ENCODE measurements at places on chromosomes 3 and 15. TPM values are rescaled to one million over a fixed set of nuclear protein-coding genes. Genes with fewer than 3 reads are reported as not detected.

The UBAP1L gene
- 4.6 TPM for polyA plus RNA-seq

The THSD4 gene
- 18.6 TPM for polyA plus RNA-seq

The OR5AC2 gene
- polyA plus RNA-seq = not detected

The SLCO2A1 gene
- polyA plus RNA-seq = 1.6 TPM

The GOLGA8J gene
- polyA plus RNA-seq = 0.48 TPM

The CCDC191 gene
- 5.1 TPM for polyA plus RNA-seq

The ISLR2 gene
- polyA plus RNA-seq = 2.9 TPM

The AP3B2 gene
- 0.53 TPM for polyA plus RNA-seq

- no peak overlapping the region for H3K27ac ChIP-seq
- no peaks in the 10 kb centered on the region for H3K4me1 ChIP-seq
- no peaks in the 10 kb centered on the region for H3K27me3 ChIP-seq
- DNase-seq = no peak
- no peak overlapping the region for H3K4me3 ChIP-seq
Observed at GRCh38 chr3:167972502-167972901, 123.2 kb downstream of the GOLIM4 start.

DNA sequence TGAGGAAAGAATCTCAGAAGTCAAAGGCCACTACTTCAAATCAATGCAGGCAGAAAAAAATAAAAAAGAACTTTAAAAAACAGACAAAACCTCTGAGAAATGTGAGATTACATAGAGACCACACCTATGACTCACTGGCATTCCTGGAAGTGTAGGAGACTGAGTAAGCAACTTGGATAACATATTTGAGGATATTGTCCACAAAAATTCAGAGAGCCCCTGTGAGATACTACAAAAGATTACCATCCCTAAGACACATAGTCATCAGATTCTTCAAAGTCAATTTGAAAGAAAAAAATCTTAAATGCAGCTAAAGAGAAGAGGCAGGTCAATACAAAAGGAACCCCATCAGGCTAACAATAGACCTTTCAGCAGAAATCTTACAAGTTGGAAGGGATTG, 887.3 kb downstream of the NTRK3 start:
- no peaks in the 10 kb centered on the region for H3K36me3 ChIP-seq
- DNase-seq = no peak
- no peaks in the 10 kb centered on the region for H3K4me1 ChIP-seq
- H3K27ac ChIP-seq = no peak overlapping the region

GRCh38 chr3:114569186-114569585, 275.4 kb downstream of the TIGIT start:
- no peak for DNase-seq
- H3K27ac ChIP-seq = no peak overlapping the region
- no peaks in the 10 kb centered on the region for H3K36me3 ChIP-seq
- no peaks in the 10 kb centered on the region for H3K4me1 ChIP-seq

- H3K4me1 ChIP-seq = peaks cover 9% of the 10 kb centered on the region
- H3K36me3 ChIP-seq = no peaks in the 10 kb centered on the region
- H3K4me3 ChIP-seq = no peak overlapping the region
- H3K27me3 ChIP-seq = no peaks in the 10 kb centered on the region
- DNase-seq = peak; percentile 95
Observed at GRCh38 chr3:100040451-100041225, 73.7 kb downstream of the FILIP1L start.

DNA sequence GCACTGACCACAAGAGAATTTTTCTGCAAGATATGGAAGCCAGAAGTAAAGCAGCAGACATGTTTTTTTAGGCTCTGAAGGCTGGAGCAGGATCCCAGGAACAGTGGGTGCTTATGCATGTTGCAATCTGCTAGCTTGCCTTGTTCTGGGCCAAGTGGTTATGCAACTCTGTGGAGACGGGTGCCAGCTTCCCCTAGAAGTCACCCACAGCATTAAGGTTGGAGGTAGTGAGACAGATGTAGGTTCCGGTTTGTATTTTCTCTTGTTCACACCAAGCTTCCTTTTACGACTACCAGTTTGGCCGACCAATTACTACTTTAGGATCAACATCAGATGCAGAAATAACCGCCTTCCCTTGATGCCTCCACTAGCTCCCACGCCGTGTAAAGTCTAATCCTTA, 11.1 kb downstream of the DPH3 start:
- H3K4me3 ChIP-seq = no peak overlapping the region
- DNase-seq = peak; percentile 32
- H3K27me3 ChIP-seq = no peaks in the 10 kb centered on the region
- H3K4me1 ChIP-seq = peaks cover 2% of the 10 kb centered on the region

DNA sequence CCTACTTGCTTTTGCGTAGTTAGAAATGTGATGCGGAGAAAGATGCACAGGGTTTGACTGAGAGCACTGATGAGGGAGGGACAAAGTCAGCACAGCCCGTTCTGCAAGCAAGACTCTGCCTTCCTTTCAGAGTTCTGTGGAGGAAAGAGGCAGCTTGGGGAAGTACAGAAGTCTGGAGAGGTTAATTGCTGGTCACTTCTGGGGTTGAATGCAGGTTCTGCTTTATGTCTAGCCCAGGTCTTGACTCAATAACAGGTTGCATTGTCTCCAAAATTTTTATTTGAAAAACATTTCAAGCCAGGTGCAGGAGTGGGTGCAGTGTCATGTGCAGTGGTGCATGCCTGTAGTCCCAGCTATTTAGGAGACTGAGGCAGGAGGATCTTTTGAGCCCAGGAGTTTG, 461.7 kb downstream of the NR2F2 start:
- no peaks in the 10 kb centered on the region for H3K4me1 ChIP-seq
- H3K36me3 ChIP-seq = no peaks in the 10 kb centered on the region
- H3K27ac ChIP-seq = no peak overlapping the region

DNA sequence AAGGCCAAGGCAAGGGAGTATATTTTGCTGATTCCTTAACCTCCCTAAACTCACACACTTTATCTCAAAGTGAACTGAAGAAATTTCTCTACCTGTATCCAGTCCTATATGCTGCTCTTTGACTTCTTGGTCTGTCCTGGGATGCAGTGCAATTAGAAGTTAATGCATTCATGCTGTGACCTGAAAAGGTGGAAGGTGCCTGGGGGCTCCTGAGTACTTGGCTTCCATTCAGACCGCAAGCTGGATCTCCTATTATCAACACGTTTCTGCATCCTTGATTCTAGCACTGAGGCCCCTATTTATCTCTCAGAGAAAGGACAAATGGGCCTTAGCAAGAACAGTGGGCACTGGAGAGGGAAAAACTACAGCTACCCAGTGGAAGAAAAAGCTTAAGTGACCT, 17.7 kb upstream of the CADPS start:
- H3K4me1 ChIP-seq = no peaks in the 10 kb centered on the region
- no peaks in the 10 kb centered on the region for H3K27me3 ChIP-seq
- H3K4me3 ChIP-seq = no peak overlapping the region
- DNase-seq = no peak
- no peaks in the 10 kb centered on the region for H3K36me3 ChIP-seq

GRCh38 chr15:91118817-91119590, 18.9 kb downstream of the SV2B start:
- H3K4me1 ChIP-seq = peaks cover 9% of the 10 kb centered on the region
- H3K36me3 ChIP-seq = no peaks in the 10 kb centered on the region
- H3K27ac ChIP-seq = no peak overlapping the region
- H3K4me3 ChIP-seq = no peak overlapping the region
- DNase-seq = peak; percentile 10

GRCh38 chr3:137693791-137694190, 70.3 kb upstream of the SOX14 start:
- H3K36me3 ChIP-seq = no peaks in the 10 kb centered on the region
- DNase-seq = no peak

GRCh38 chr3:149217347-149217746, 4.3 kb downstream of the CP start:
- H3K36me3 ChIP-seq = no peaks in the 10 kb centered on the region
- H3K4me3 ChIP-seq = no peak overlapping the region
- no peak for DNase-seq
- H3K27me3 ChIP-seq = no peaks in the 10 kb centered on the region

DNA sequence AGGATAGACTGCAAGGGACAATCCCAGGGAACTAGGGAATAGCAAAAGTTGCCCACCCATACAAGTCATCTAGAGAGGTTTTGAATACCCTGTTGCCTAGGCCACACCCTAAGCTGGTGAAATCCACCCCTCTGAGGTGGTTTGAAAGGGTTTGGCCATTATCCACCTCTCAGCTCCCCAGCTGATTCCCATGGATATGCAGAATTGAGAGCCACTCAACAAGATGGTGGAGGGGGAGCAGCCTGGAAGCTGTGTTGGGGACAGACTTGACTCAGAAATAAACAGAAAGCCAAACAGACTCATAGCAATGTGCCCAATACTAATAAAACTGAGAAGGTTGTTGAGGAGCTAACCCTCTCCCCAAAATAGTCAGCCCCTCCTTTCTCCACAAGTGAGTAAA, 10.9 kb downstream of the PRR20G start:
- no peak overlapping the region for H3K4me3 ChIP-seq
- no peaks in the 10 kb centered on the region for H3K36me3 ChIP-seq
- DNase-seq = peak; percentile 17
- H3K27me3 ChIP-seq = peaks cover 4% of the 10 kb centered on the region
- no peak overlapping the region for H3K27ac ChIP-seq

DNA sequence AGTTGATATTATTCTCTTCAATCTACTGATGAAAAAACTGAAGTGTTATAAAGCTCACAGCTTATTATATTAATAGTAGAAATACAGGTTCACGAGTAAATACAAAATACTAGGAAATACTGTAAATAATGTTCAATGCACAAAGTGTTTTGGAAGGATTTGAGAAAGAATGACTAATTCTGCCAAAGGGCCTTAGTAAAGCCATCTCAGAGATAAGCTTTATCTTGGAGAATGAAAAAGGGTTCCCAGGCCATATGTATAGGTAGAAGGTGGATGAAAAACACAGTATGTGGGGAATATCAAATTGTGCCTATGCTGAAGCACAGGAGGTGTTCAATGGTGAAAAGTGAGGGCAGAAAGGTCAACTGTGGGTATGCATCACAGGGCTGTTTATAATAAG, 123.5 kb downstream of the CMSS1 start:
- no peaks in the 10 kb centered on the region for H3K36me3 ChIP-seq
- H3K27me3 ChIP-seq = no peaks in the 10 kb centered on the region
- H3K4me1 ChIP-seq = peaks cover 21% of the 10 kb centered on the region
- H3K4me3 ChIP-seq = no peak overlapping the region
- H3K27ac ChIP-seq = no peak overlapping the region

DNA sequence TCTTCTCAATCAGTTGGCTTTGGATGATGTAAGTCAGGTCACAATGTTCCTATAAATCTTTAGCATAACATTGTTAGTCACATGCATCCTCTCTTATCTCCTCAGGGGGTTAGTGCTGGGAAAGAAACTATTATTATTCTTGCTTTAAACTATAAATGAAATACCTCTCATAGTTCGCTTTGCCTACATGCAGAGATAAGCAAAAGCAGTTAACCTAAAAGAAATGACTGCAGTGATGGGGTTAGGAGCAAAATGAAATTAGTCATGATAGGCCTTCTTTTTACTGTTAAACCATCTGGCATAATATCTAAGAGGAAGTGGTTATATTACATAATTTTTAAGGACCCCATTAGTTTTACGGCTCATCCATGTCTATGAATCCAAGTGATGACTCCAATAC, 91.7 kb upstream of the IGSF10 start:
- no peaks in the 10 kb centered on the region for H3K27me3 ChIP-seq
- no peaks in the 10 kb centered on the region for H3K36me3 ChIP-seq
- H3K4me1 ChIP-seq = peaks cover 3% of the 10 kb centered on the region
- DNase-seq = no peak
- H3K4me3 ChIP-seq = no peak overlapping the region

DNA sequence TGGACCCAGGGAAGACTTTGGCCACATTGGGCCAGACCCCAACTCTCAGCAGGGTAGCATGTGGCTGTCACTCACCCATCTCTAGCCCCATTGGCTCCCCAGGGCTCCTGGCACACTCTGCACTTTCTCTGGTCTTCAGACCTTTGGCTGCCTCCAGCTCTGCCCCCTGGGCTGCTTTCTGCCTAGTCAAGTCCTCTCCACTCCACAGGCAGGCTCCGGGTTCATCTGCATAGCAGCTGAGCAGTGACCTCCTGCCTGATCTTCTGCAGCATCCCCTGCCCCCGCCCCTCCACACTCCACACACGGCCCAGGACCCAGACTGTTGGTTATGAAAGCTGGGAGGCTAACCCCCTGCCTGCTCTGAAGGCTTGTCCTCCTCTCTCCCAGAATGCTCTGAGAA, 8.4 kb upstream of the C15orf39 start:
- peaks cover 13% of the 10 kb centered on the region for H3K4me1 ChIP-seq
- no peaks in the 10 kb centered on the region for H3K27me3 ChIP-seq
- no peak for DNase-seq

DNA sequence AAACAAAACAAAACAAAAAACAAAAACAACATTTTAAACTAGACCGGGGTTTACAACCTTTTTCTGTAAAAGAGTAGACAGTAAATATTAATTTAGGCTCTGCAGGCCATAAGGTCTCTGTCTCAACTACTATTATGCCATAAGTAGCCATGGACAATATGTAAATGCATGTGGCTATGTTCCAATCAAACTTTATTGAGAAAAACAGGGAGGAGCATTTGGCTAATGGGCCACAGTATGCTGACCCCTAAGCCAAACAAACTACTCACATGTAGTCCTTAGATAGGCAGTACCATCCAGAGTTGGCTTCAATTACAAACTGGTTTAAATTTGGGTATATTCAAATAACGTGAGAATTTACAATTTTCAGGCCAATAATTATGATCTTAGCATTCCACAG, 144.2 kb downstream of the TBL1XR1 start:
- peaks cover 6% of the 10 kb centered on the region for H3K36me3 ChIP-seq
- no peak overlapping the region for H3K4me3 ChIP-seq
- no peaks in the 10 kb centered on the region for H3K27me3 ChIP-seq
- H3K4me1 ChIP-seq = peaks cover 2% of the 10 kb centered on the region
- no peak for DNase-seq

- no peak overlapping the region for H3K27ac ChIP-seq
- H3K4me1 ChIP-seq = no peaks in the 10 kb centered on the region
- no peak for DNase-seq
Observed at GRCh38 chr15:76982756-76983155, 12.2 kb upstream of the PSTPIP1 start.

DNA sequence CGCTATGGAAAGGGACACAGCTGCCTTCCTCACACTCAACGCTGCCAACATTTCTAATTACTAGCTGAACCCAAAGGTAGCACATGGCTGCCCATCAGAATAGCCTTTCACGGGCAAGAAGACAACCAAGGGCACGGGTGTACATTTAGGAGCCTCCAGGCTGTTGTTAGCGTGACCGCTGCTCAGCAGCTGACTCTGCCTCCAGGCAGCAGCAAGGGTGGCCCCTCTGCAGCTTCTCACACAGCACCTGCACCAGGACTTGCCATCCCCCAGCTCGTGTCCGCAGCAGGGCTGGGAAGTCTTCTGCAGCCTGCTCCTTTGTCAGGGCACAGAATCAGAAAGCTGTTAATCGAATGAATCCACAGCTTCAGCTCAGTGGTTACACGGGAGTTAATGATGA, 146.8 kb downstream of the ADAMTS17 start:
- no peaks in the 10 kb centered on the region for H3K36me3 ChIP-seq
- H3K4me1 ChIP-seq = peaks cover 31% of the 10 kb centered on the region
- H3K27me3 ChIP-seq = peaks cover 3% of the 10 kb centered on the region
- no peak for DNase-seq
- no peak overlapping the region for H3K27ac ChIP-seq
- no peak overlapping the region for H3K4me3 ChIP-seq

- H3K4me3 ChIP-seq = no peak overlapping the region
- H3K27me3 ChIP-seq = no peaks in the 10 kb centered on the region
- no peaks in the 10 kb centered on the region for H3K4me1 ChIP-seq
- peak; percentile 20 for DNase-seq
- H3K36me3 ChIP-seq = no peaks in the 10 kb centered on the region
Observed at GRCh38 chr15:29533647-29534046, 264.0 kb upstream of the NSMCE3 start.
